ENCODE measurements at places on chromosomes 6 and 20.

GRCh38 chr6:112833581-112834131 is 486.5 kb downstream of the RFPL4B start:
- DNase-seq = peak; percentile 43

GRCh38 chr6:149560736-149561135 is 5.4 kb upstream of the GINM1 start:
- peak; percentile 11 for DNase-seq

GRCh38 chr6:71888756-71889340 is 2.5 kb downstream of the RIMS1 start:
- DNase-seq = no peak

DNA sequence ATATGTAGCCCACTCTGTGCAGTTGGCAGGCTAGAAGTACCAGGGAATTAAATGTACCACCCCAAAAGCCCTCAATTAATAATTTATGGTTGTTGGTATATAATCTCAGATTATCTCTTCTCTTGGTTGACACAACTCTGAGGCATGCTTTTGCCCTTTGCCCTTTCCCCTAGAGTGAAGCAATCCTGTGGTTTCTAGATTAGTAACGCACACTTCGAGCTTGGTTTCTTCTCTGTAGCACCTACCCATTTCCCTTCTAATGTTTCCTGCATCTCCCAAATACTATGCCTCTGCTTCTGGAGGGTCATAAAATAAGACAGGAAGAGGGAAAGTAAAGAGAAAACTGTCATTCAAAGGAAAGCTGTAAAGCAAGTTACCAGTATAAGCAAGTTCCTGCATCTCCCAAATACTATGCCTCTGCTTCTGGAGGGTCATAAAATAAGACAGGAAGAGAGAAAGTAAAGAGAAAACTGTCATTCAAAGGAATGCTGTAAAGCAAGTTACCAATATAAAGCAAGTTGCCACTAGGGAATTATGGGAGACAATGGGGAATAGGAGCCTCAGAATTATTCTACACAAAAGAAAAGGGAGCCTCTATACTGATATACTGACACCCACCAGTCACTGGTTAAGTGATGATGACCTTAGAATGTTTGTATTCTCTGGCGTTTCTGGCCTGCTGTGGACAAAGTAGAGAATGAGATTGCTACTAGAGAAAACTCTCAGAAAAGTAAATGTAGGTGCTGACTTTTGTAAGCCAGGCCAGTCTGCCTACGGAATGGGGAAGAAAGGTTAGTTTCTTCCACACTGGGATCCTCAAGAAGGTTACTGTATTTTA is 862.6 kb upstream of the MAN1A1 start:
- DNase-seq = no peak

- DNase-seq = no peak
Observed at GRCh38 chr6:139497345-139497961, 123.0 kb upstream of the CITED2 start.

DNA sequence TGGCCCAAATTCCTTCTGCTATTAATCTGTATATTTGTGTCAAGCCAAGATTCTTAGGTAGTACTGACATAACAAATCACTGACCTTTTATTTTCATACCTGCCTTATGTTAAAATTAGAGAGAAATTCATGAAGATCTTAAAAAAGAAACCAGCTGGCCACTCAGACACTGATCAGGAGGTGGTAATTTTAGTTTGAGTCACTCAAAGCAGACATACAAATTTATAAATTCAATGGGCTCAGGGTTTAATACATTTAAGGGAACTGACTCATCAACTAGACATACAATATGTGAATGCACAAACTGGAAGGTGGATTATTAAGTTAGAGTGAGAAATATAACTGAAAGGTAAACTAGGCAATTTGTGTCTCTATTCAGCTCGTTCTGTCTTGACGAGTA is 711.9 kb upstream of the EYS start:
- no peak for DNase-seq

DNA sequence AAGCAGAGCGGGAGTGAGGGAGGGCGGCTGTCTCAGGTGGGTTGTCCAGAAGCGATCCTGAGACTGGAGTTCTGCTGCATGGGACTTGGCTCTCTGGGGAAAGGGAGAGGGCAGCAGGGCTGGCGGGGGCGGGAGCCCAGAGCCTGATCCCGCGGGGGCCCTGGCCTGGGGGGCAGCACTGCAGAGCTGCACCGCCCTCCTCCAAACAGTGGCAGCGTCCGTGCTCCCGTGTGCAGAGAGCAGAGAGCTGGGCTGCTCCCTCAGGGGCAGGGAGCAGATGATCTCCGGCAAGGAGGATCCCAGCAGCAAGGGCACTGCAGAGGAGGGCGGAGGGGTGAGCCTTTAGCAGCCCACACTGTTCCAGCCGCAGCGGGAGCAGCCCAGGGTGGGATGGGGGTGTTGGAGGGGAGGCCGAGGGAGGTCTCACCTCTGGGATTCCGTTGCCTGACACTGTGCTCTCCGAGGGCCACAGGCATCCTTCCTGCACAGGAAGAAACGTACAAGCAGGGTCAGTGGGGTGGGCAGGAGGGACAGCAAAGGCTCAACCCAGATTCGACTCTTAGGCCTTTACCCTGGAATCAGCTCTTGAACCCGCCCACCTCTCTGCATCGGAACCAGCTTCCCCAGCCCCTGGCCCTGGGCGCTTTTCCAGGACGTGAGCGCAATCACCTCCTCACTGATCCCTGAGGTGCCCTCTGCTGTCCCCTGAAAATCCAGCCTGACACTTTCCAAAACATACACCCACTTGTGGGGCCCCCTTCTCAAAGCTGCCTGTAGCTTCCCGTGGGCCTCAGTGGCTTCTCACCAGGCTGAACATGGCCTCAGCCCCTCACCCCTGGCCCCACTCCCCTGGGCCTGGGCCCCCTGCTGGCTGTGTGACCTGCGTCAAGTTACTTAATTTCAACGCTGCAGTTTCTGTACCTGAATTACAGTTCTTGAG is 32.6 kb upstream of the ZBP1 start:
- DNase-seq = no peak
